Activated CD8-positive, alpha-beta memory T cell treated with anti-CD3 and anti-CD28 coated beads for 1 hour (primary cell): ENCODE measurements at places on chromosomes 4 and X.

GRCh38 chr4:185222598-185222997 lies 13.2 kb downstream of the SNX25 start:
- no peak for DNase-seq

DNA sequence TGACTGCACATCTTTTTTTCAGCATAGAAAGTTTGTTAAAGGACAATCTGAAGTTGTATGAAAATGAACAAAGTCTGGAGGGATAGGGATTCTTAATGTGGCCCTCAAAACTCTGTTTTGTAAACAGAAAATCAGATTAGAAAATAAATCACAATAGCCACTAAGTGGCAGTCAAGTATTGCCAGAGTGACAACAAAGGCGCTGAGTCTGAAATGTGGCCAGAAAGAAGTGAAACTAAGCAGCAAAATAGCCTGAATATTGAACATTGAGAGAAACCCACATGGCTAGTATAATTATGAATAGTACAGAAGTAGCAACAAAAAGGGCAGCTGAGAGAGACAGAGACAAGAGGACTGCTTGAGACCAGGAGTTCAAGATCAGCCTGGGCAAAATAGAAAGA lies 81.1 kb upstream of the CT45A1 start:
- no peak for DNase-seq

DNA sequence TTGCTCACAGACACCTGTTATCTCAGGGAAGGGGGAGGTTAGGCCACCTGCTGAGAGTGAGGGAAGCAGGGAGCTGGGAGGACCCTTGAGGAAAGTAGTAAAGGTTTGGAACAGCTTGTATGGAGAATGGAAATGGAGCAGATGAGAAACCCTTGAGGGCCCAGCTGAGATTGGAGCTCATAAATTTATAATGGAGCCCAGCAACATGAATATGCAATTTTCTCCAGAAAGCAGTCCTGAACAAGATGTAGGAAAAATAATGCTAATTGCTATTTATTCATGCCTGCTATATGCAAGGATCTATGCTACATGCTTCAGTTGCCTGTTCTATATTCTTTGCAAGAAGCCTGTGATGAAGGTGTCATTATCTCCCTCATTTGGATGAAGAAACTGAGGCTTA lies 67.5 kb upstream of the LEF1 start:
- no peak for DNase-seq

DNA sequence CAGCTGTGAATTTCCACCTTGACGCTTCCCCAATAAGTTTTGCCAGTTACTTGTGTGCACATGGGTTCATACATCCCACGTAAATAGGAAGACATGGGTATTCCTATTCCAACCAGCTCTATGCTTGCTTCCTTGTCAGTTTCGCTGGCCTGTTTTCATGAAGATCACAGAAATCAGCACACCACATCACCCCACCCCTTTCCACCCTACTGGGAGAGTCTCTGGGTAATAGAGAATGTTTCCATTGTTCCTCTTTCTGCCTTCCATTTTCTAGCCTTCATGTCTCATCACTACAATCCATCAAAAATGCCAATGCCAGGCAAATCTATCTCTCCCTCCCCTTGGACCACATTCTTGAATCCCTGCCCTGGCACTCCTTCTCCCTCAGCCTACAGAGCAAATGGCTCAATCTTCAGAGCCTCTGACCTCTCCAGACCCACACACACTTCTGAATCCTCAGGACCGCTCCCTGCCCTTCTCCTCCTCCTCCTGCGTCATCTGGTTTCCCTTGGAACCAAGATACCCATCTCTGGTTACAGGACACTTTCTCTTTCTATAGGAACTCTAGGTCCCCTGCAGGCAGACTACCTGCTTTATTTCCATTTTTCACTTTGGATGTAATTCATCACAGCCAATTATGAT lies 323.3 kb downstream of the DHX15 start:
- DNase-seq: no peak

DNA sequence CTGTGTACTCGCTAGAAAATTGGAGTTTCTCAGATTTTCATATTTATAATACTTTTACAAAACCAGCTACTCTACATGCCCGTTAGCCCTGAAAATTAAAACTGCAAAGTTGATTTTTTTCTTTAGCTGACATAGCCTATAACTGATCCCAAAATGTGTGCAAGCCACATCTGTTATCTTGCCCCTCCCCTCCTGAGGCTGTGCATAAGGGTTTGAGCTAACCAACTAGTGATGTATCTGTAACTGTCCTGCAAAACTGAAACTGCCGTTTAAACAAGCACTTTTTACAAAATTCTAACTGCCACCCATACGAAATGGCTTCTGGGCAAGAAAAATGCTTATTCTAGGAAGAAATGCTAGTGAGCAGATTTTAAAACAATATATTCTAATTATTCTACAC lies 59.1 kb downstream of the EDNRA start:
- DNase-seq: no peak

DNA sequence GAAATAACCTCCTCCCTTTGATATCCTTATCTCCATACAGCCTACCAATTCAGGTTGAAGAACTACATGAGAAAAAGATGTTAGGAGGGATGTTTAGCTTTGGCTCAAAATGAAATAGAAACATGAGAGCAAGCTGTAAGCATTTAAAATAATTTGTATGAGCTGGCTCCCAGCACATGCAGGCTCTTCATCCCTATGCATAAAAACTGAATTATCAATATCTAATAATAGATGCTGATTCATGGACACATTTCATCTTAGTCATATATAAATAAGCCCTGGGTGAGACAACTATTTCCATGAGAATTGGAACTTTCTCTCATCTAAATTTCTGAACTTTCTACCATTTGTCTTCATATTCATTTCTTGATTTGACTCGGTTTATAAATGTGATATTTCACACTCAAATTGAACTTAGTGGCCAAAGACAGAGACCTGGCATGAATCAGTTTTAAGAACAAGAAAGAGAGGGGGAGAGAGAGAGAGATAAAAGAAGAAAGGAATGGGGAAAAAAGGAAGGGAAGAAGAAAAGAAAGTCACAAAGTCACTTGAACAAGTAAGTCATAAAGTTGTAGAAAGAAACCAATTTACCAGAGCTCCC lies 48.9 kb upstream of the GPR174 start:
- DNase-seq: no peak

DNA sequence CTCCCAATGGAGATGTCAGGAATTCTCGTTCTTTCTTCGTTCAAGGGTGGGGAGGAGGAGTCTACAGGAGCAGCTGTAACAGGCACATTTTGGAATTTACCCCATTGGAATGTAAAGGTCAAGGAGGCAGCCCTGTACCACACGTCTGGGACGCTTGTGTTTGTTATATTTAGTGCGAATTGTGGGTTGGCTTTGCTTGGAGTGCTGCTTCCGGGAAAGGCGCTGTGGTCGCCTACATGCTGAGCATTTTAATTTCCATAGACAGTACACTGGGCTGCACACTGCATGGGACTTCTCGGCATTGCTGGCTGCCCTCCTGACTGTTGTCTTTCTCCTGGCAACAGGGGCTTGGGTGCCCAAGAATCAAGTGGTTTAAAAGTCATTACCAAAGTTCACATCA lies 12.8 kb downstream of the GYG2 start:
- DNase-seq: no peak

GRCh38 chr4:108559068-108559793 lies 61.1 kb upstream of the RPL34 start:
- no peak for DNase-seq

DNA sequence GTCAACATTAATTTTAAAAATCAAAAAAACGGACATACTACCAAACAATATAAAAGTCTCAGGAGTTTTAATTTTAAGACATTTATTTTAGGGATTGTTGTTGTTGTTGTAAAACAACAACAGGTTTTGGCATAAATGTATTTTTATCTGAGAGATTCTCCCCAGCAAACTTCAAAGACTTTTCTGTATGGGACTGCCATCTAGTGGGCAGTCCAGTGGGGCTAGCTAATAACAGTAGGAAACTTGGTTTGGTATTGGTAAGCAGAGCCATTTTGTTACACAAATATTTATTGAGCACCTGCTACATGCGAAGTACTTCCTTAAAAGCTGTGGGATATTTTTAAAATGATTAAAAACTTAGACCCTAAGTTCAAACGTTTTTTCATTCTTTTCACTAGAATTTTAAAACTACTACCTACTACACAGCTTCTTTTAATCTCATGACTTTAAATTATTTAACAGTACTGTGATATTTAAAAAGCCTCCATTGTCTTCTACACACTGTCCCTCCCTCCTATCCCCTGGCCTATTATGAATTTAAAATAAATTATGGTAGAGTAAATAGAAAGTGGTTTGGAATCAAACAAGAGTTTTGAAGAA lies 1028.4 kb upstream of the INTU start:
- DNase-seq: no peak

GRCh38 chrX:37315511-37316248 lies 33.5 kb upstream of the PRRG1 start:
- no peak for DNase-seq

DNA sequence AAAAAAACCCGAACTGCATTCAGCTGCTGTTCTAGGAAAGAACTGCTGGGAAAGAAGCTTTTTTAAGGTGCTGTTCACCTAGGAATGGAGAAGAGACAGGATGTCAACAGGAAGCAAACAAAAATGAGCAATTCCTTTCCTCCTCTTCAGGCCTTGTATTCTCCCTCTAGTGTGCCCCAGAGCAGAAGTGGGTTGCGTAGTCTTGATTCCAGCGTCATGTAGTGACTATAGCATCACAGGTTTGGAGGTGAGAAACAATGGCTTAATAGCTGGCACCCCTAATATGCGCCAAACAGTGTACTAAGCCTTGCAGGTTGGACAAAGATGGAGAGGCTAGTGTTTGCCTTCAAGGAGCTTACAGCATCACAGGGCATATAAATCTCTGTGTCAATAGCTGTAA lies 146.3 kb upstream of the LCORL start:
- DNase-seq: no peak

- DNase-seq: no peak
These were observed 2.7 kb downstream of the SLC39A8 start for GRCh38 chr4:102342404-102343074.

- no peak for DNase-seq
These were observed 55.9 kb downstream of the PAGE2 start for GRCh38 chrX:55144697-55145096.

- no peak for DNase-seq
These were observed 623.8 kb downstream of the FAT4 start for GRCh38 chr4:125938541-125938940.
